Bone marrow (tissue), 2 donors: ENCODE measurements at places on chromosomes 12 and 14.

GRCh38 chr14:21024585-21025370, at the start of gene NDRG2:
NDRG2 (minus strand) TSS chr14:21025061; CDS start chr14:21023315, 1,746 bp downstream.
- DNase-seq = no peak

GRCh38 chr12:39682689-39683477, 63.3 kb upstream of the ABCD2 start:
- no peak for DNase-seq

DNA sequence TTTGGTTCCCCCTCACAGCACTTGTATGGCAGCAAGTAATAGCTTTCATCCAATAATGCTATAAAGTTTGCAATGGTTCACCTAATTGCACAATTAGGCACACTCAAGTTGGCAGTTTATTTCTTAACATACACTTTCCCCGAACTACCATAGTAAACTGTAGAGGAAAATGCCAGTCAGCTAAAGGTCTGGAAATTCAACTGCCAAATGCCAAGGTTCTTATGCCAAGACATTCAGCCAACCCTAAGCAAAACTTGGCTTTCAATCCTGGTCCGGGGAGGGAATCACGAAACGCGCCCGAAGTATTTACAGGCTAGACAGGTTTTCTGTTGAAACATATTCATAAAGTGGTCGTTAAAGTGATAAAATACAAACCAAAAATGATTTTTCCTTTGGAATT, 1512.4 kb upstream of the FLRT2 start:
- DNase-seq = no peak

DNA sequence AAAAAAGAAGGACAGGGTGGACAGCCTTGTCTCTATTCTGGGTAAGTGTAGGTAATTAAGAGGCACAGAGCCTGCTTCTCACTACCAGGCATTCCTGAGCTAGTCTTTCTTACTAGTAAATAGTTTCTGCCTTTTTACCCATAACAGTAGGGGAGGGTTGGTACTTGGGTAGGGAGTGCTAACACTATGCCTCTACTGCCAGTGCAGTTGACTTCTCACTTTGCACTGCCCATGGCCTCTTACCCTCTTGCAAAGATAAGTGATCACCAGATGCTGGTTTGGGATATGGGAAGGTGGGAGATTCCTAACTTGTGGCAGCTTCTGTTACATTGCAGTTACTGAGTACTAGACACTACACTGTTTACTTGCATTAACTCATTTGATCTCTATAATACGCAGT, 11.6 kb downstream of the AHSA1 start:
- DNase-seq = no peak
